ENCODE measurements at places on chromosomes 6 and 20.

- no peak for DNase-seq
These were observed 670.5 kb upstream of the IMPG1 start for GRCh38 chr6:76742919-76743318.

GRCh38 chr20:17849901-17850683 is 118.5 kb downstream of the SNX5 start:
- DNase-seq = no peak

DNA sequence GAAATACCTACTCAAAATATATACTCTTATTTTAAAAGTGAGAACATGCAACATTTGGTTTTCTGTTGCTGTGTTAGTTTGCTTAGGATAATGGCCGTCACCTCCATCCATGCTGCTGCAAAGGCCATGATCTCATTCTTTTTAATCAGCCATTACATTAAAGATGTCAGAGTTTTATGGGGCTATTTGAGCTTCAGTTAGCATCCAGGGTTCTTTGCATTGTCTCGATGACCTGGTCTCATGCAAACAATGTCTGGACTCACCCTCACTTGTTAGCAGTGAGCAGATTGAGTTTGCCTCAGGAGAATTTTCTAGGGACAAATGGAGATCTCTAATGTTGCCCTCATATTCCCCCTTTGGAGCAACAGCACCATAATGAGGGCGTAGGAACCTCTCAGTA is 458.7 kb upstream of the AGPAT4 start:
- DNase-seq = no peak

- no peak for DNase-seq
These were observed 25.7 kb upstream of the PLN start for GRCh38 chr6:118522422-118522821.

DNA sequence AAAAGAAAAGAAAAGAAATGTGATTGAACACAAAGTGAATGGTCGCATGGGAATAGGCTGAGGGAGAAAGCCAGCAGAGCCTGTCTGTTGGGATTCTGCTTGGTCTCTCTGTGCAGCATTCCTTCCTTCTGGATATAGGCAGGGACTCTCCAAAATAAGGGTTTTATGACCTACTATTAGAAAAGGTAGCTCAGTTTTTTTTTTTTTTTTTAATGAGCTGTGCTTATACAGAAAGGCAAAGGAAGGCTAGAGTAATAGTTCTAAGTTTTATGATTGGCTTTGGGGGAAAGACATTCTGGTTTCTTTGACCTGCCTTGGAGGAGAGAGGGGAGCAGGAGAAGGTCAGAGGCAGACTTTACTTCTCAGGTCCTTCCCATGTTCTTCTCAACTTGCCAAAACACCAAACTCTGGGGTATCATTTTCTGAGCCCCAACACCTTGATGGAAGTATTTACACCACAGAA is 18.8 kb upstream of the IER3 start:
- DNase-seq = no peak

- DNase-seq = no peak
These were observed 40.6 kb downstream of the TXLNB start for GRCh38 chr6:139251045-139251690.

DNA sequence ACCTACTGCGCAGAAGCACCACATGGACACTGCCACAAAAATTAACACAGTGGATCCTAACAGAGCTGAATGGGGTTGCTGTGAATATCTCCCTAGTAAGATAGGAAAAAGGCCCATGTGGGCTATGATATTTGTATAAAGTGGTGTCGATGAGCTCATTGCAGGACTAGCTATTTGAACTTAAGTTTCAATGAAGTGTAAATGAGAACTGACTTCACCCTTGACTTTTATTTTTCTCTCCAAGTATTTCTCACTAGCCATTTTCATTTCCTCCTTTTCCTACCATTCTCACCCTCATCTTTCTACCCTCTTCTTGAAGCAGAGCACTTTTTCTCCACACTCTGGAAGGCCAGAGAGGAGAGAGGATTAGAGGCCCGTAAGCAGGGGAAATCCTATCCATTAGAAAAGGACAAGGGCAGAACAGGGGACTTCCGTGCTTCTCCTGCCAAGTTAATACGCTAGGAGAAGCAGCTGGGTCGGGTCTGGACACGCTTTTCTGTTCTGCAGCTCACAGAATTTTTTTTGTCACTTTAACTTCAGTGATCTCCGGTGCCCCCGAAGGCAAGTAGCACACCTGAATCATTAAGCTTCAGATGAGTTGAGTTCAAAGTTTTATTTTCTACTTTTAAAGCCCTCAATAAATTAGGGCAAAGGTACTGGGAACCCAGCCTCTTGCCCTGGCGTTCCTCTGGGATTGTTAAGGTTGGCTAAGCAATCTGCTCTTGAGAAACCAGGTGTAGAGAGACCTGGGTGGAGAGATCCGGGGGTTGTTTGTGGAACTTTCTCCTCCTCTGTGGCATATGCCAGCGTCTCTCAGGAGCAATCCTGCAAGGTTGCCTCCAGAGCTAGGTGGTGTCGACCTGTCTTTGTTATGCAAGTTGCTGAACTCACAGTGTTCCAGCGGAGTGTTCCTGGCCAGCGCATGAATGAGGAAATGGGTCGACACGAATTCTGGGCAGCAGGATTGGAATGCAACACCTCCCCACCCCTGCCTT is 56.2 kb upstream of the ARID1B start:
- no peak for DNase-seq

DNA sequence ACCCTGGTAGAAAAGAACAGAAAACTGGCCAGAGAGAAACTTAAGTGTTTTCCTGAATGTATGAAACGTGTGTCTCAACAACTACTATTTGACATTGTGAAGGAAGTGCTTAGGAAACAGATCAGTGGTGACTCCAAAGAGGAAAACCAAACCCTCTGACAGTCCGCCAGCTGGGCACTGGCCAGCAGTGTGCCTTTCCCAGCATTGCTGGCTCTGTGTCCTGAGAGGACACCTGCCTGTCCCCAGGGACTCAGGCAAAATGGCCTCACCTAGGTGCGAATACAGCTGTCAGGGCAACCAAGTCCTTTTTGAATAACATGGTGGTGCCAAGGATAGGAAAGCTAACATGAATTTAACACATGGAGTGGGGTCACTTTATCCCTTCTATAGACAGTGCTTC is 72.5 kb downstream of the NDUFAF5 start:
- DNase-seq = no peak

GRCh38 chr6:148151896-148152643 is 190.6 kb upstream of the SASH1 start:
- DNase-seq = no peak

DNA sequence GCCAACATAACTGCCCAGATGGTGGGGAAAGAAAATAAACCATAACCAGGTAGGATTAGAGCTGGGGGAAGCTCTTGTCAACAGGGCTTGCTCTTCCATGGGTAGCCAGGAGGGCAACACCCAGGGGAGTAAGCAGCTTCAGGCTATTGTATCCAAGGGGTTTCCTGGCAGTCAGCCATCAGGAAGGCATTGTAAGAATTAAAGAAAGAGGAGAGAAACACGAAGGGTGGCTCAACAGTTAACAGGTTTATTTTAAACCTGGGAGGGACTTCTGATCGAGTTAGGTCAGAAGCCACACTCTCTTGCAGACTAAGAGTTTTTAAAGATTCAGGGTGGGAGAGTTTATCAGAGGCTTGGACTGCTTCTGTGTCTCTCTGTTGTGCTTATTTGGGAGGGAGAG is 114.2 kb downstream of the QRSL1 start:
- DNase-seq = no peak

GRCh38 chr6:140032189-140032588 is 657.7 kb upstream of the CITED2 start:
- no peak for DNase-seq

- DNase-seq = no peak
These were observed 280.6 kb upstream of the DEFB112 start for GRCh38 chr6:50330347-50330746.

DNA sequence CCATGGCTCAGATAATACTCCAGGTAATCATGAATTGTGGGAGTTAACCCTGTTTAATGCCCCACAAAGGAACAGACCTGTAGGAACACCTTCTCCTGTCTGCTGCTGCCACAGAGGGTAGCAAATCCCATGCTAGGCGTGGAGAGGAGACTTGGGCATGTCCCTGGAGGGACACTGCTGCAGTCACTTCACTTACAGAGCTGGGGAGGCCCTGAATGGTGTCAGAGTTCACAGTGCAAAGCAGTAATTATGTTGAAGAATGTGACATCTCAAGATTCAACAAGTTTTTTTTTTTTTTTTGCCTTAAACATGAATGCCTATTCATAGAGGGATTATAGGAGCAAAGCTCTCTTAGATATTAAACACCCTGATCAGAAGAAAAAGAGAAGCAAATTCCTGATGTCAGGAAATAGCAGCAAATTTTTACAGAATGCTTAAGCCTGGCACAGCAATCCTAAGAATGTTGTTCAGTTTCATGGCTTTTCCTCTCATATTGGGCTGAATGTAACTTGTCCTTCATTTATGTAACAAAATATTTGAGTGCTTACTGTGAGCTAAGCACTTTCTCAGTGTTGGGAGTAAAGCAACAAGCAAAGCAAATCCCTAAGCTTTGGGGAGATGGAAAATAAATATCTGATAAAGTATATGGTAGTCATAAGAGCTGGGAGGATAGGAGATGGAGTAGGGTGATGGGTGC is 45.0 kb downstream of the CARMIL1 start:
- no peak for DNase-seq

GRCh38 chr6:113018351-113019151 is 671.4 kb downstream of the RFPL4B start:
- no peak for DNase-seq

Data from naive thymus-derived CD4-positive, alpha-beta T cell (primary cell).